ENCODE measurements at places on chromosomes 2 and 18.

DNA sequence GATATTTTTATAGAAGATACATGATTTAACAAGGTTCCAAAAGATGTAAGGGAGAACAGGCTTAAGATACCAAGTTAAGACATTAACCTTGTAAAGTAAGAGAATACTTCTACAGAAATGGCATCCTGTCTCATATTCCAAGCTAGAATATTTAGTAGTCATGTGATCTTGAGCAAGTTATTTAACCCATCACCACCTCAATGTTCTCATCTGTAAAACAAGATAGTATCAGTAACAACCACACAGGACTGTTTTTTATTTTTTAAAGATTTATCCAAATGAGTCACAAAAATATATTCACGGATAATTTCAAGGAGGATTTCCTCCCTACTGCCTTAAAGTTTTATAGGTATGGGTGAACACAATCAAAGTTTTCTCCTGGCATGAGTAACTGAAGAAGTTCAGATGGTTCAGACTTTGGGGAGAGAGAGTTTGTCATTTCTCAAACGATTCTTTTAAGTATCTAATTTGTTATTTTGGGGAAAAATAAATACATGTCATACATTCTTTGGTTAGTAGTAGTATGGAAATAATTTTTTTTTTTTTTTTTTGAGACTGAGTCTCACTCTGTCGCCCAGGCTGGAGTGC, 25.9 kb downstream of the ROCK1 start:
- no peak for DNase-seq

GRCh38 chr2:239383759-239384156, 17.1 kb downstream of the HDAC4 start:
- no peak for DNase-seq

GRCh38 chr2:95047629-95048510, 22.4 kb downstream of the MAL start:
- DNase-seq, result no peak

DNA sequence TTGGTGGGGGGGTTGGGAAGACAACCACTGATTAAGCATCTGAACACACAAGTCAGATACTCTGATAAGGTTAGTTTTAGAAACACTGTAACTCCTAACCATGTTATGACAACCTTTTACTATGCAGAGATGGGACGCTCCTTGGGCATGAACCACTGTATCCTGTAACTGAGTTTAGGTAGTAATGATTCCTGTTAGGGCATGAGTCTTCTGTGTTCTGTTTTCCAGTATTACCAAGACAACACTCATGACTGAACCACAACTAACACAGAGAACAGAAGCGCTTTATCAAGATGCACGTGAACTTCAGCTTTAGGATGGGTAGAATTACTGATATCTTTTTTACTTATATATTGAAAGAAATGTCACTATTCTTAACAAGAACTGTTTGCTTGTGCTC, 14.1 kb upstream of the CREB1 start:
- DNase-seq, result no peak

DNA sequence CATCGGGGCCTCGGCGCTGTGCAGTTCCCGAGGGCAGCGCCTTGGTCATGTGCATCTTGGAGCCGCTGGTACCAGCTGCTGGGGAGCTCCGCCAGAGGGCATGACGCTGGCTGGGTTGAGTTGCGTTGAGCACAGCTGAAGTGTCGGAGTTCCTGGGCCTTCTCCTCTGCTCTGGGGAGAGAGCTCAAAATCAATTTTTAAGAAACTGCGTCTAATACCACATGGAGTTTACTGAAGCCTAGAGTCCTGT, 48.7 kb downstream of the GREB1 start:
- DNase-seq, result no peak

- no peak for DNase-seq
Observed at GRCh38 chr18:3790703-3791102, 340.7 kb downstream of the TGIF1 start.

- no peak for DNase-seq
Observed at GRCh38 chr2:226683196-226683595, 116.4 kb downstream of the IRS1 start.

GRCh38 chr2:71540818-71541217, 87.5 kb downstream of the DYSF start:
- no peak for DNase-seq

DNA sequence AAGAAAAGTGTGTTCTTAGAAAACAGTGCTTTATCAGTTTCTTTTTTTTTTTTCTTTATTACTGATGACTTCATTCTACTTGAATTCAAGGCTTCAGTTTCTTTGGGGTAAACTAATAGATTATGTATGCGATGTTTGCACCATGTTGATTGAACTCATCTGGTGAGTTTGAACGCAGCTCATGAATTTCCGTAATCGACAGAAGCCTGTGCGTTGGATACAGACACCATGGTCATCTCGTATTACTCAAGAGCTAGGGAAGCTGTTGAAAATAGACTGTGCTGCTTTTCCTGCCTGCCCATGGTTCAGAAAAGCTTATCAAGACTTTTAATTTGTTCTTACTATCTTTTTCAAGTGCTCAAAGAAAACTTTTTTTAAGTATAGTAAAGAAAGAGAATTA, 185.5 kb upstream of the NRP2 start:
- no peak for DNase-seq

DNA sequence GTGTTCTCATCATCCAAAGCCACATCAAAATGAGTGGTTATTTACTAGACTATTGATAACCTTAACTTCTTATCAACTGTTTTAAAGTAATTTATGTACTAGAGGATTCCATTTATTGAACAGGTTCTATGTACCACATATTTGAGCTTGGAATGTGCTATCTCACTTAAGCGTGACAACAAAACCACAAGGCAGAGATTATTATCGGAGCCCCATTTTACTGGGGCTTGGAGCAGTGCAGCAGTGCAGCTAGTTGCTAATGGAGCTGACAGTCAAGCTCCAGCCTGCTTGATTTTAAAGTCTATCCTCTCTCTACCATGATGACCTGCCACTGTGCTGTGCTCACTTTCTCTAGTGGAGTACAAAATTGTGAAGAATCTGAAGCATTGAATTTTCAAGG, 24.6 kb downstream of the GCG start:
- no peak for DNase-seq

GRCh38 chr2:160269365-160269764, 69.3 kb upstream of the ITGB6 start:
- DNase-seq, result no peak

DNA sequence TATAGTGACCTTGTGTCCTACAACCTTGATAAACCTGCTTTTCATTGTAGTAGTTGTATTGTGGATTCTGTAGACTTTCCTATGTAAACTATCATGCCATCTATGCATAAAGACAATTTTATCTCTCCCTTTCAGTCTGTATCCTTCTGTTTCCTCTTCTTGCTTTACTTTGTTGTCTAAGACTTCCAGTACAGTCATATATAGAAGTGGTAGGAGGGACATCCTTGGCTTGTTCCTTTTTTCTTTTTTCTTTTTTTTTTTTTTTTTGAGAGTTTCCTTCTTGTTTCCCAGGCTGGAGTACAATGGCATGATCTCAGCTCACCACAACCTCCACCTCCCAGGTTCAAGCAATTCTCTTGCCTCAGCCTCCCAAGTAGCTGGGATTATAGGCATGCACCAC, 39.7 kb downstream of the UBE2F start:
- DNase-seq, result no peak

- no peak for DNase-seq
Observed at GRCh38 chr2:234444893-234445292, 52.0 kb downstream of the ARL4C start.

DNA sequence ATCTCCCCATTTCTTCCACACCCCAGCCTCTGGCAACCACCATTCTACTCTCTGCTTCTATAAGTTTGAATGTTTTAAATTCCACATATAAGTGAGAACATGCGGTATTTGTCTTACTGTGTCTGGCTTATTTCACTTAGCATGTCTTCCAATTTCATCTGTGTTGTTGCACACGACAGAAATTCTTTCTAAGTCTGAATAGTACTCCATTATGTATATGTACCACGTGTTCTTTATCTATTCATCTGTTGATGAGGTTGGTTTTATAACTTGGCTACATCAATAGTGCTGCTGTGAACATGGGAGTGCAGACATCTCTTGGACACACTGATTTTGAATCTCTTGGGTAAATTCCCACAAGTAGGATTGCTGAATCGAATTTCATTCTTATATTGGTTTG, 31.8 kb upstream of the MTX2 start:
- DNase-seq, result no peak

- DNase-seq, result no peak
Observed at GRCh38 chr2:74036450-74037195, 51.9 kb downstream of the TET3 start.

GRCh38 chr2:85753525-85754312, at the start of gene ATOH8:
ATOH8 (plus strand) TSS chr2:85753991; CDS start chr2:85754190, 199 bp downstream.
- DNase-seq, result no peak

- no peak for DNase-seq
Observed at GRCh38 chr2:45275806-45276205, 266.6 kb upstream of the SIX2 start.

DNA sequence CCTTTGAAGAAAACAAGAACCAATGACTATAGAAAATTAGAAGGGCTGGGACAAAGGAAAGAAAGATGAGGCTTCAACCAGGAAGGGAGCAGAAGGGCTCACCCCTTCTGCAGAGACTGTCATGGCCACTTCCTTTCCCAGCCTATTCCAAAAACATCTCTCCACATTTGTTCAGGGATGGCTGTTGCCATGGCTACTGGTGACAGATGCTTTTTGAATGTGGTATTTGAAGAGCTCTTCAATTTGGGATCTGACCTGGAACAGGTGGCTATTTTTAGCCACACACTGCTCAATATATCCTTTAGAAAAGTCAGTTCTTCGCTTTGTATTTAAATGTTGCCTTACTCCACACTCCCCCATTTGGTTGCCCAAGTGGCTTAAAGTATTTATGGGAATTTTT, 64.1 kb upstream of the LCLAT1 start:
- DNase-seq, result no peak

DNA sequence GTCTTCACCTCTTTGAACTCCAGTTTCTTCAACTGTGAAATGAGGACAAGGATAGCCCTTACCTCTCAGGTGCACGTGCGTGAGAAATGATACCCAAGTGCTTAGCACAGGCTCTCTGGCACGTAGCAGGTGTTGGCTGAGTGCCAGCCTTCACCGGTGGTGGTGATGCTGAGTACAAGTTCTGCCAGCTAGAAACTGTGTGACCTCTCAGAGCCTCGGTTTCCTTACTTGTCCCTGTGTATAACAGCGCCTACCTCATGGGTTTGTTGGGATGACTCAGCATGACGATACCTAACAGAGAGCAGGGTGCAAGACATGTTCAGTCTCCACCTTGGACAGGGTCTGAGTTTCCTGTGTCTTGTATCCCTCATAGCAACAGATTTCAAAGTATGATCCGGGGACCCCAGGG, 205.1 kb downstream of the TNS1 start:
- DNase-seq, result no peak

DNA sequence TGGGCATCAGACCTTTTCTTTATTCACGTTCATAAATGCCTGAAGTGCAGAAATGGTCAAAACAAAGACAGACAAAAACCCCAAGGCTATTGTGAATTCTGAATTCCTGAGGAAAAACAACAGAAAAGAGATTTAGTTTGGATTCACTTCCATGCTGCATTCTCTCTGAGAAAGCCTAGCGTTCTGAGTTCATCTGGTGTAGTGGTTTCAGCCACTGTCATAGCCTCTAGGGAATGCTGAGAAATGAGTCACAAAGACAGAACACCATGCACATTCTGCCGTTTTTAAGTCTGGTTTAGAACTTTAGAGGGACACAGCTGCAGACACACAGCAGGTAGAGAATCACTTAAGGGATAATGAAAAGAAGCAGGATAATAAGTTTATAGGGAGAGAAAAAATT, 93.8 kb downstream of the LRP1B start:
- no peak for DNase-seq

- DNase-seq, result no peak
Observed at GRCh38 chr2:5121642-5122041, 570.5 kb upstream of the SOX11 start.

DNA sequence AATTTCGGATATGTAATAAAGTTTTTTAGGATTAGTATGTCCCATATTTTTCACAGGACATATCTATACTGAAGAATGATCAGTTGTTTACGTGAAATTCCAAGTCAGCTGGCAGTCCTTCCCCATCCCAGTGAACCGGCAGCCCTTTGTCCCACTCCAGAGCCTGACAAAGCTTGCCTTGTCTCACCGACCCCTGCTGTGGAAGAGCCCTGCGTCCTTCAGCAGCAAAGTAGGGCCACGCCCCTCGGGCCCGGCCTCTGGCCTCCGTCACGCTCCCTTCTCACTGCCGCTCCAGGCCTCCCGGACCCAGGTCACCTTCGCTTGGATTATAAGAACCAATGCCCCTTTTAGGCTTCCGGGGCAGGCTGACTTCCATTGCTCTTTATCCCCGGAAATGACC, 89.8 kb upstream of the TGIF1 start:
- no peak for DNase-seq

- DNase-seq, result no peak
Observed at GRCh38 chr2:172596776-172597175, 40.9 kb downstream of the PDK1 start.

DNA sequence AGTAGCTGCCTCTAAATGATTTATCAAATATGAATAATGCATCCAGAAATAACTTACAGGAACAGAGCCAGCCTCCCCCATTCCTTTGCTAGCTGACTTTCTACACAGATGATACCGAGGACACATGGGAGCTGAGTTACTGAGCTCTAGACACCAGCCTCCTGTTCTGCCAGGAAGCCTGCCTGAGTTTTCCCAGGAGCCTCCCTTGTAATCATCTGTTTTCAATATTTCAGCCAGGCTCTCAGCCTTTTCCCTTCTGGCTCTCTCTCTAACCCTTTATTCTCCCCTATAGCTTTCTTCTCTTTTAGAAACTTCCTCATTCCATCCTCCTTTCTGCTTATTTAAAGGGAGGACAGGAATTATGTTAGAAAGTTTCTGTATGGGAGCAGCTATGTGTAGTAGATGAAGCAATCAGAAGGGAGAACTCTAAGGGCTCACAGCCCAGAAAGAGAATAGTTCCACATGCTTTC, 911.6 kb downstream of the TDRD15 start:
- DNase-seq, result no peak

GRCh38 chr2:58155160-58155778, 85.9 kb downstream of the FANCL start:
- DNase-seq, result no peak

- DNase-seq, result no peak
Observed at GRCh38 chr18:35378574-35378896, 1.4 kb upstream of the ZNF396 start.

- no peak for DNase-seq
Observed at GRCh38 chr2:201254081-201254730, 6.1 kb upstream of the CASP8 start.

DNA sequence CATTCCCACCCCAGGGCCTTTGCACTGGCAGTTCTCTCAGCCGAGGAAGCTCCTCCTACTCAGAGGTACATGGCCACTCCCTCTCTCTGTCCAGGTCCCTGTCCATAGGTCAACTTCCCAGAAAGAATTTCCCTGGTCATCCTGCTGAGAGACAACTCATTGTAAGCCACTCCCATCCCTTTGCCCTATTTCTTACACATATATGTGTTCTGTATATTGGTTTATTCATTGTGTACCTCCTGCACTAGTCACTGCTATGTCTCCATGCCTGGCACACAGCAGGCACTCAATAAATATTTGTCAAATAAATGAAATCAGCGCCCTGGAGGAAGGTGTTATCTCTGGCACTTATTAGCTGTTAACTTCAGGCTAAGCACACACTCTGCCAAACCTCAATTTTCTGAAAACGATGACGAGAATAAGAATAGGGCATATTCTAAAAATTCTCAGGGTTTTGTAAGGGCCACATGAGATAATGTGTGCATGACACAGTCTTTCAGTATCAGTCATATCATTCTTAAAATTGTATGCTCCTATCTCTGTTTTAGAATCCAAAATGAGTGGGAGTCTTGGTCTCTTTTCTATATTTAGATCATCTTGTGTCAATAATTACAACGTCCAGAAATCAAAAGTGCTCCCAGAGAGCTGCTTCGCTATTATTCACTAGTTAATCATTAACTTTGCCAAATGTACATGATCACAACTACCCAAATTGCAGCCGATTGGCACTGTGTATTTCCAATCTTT, 198.0 kb downstream of the ALK start:
- no peak for DNase-seq
